ENCODE measurements at places on chromosomes 6 and 20. TPM values are rescaled to one million over a fixed set of nuclear protein-coding genes. Genes with fewer than 3 reads are reported as not detected.

KCNK16 gene
- not detected for total RNA-seq

RIMS1 gene
- not detected for total RNA-seq

GRCh38 chr20:22931653-22932608 lies 103.2 kb upstream of the SSTR4 start:
- peaks cover 25% of the 10 kb centered on the region for H3K27me3 ChIP-seq
- no peak overlapping the region for H3K4me3 ChIP-seq
- no peak for DNase-seq

- peaks cover 23% of the 10 kb centered on the region for H3K36me3 ChIP-seq
- H3K4me3 ChIP-seq: no peak overlapping the region
- no peak overlapping the region for H3K27ac ChIP-seq
- peaks cover 8% of the 10 kb centered on the region for H3K4me1 ChIP-seq
- no peak for DNase-seq
Measured at GRCh38 chr6:21591446-21591845, 2.1 kb upstream of the SOX4 start.

GRCh38 chr20:23873370-23874015 lies 6.1 kb downstream of the CST5 start:
- no peak overlapping the region for H3K27ac ChIP-seq
- no peaks in the 10 kb centered on the region for H3K4me1 ChIP-seq
- DNase-seq: no peak
- H3K4me3 ChIP-seq: no peak overlapping the region

GRCh38 chr6:169243186-169243585 lies 10.5 kb downstream of the THBS2 start:
- DNase-seq: no peak
- H3K27ac ChIP-seq: no peak overlapping the region
- no peak overlapping the region for H3K4me3 ChIP-seq
- H3K4me1 ChIP-seq: no peaks in the 10 kb centered on the region
- H3K27me3 ChIP-seq: no peaks in the 10 kb centered on the region
- no peaks in the 10 kb centered on the region for H3K36me3 ChIP-seq

DNA sequence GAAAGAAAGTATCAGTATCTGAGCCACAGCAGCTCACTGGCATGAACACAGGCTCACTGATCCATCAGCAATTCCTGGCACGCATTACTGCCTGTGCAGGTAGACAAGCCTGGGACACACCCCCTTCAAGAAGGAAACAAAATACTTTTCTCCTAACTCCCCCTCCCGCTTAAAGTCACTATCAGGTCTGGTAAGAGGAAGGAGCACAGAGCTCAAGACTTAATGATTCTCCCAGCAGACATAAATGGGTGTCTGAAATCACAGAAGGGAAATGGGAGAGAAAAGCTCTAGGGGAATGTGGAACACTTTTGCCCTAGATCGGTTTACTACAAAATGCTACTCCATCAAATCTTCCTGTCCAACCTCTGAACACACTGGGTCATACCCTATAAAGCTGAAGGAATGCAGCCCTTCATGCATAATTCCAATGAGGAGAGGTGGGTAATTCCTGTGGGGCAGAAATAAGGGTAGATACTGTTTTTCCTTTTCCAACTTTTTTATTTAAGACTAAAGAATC lies at the start of gene ADGRF1:
Gene ADGRF1 (minus strand): TSS at position 58 of the 517 bp plus-strand sequence. CDS start 13,271 bp downstream, outside the sequence.
- H3K36me3 ChIP-seq: no peaks in the 10 kb centered on the region
- H3K27ac ChIP-seq: no peak within 1 kb of the TSS
- no peaks in the 10 kb centered on the region for H3K27me3 ChIP-seq
- no peak for DNase-seq
- peaks cover 15% of the 10 kb centered on the region for H3K4me1 ChIP-seq

MATN4 gene
- total RNA-seq: 0.50 TPM

PTPRT gene
- not detected for total RNA-seq

DNA sequence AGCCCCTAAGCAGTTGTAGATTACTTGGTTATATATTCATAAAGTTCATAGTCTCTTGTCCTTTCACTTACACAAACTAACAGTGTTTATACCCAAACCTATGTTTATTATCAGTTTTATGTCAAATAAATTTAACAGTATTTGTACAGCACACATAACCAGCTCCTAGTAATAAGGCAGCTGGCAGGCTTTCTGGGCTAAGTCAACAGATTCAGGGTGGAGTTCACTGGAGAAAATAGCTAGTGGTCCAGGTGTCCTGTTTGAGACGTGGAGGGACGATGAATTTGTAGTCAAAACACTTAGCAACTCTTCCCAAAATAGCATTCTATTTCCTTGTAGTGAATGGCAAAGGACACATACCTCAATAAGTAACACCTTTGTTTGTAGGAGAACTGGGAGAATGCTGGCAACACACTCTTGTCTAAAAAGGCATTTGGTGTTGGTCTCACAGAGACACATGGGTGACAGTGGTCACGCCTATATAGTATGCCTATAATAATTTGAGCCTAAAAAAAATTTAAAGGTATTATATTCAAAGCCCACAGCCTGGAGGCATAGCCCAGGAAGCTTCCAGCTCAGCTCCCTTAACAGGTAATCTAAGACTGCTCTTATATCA lies 156.4 kb upstream of the CARMIL1 start:
- no peak overlapping the region for H3K4me3 ChIP-seq
- H3K4me1 ChIP-seq: no peaks in the 10 kb centered on the region
- no peaks in the 10 kb centered on the region for H3K36me3 ChIP-seq
- DNase-seq: no peak
- no peaks in the 10 kb centered on the region for H3K27me3 ChIP-seq

DNA sequence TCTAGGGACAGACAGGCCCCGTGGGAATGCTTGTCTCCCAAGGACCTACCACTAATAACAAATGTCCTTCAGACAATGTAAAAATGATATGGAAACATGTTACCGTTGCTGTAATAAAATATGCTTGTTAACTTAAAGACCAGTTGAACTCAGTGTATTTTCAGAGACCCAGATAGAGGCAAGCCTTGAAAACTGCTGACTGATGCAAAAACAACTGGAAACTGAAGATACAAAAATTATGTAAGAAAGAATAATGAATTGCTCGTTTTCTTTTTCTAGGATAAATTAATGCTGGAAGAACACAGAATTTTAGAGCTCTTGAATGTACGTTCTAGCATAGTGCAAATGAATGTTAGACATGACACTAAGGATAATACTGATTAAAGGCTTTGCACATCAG lies 311.5 kb upstream of the MAN1A1 start:
- no peaks in the 10 kb centered on the region for H3K36me3 ChIP-seq
- no peak overlapping the region for H3K27ac ChIP-seq
- H3K4me1 ChIP-seq: no peaks in the 10 kb centered on the region
- DNase-seq: no peak
- H3K4me3 ChIP-seq: no peak overlapping the region

All from SJSA1 (cell line).